ENCODE measurements at places on chromosomes 11 and 22. TPM values are rescaled to one million over a fixed set of nuclear protein-coding genes. Genes with fewer than 3 reads are reported as not detected.

DNA sequence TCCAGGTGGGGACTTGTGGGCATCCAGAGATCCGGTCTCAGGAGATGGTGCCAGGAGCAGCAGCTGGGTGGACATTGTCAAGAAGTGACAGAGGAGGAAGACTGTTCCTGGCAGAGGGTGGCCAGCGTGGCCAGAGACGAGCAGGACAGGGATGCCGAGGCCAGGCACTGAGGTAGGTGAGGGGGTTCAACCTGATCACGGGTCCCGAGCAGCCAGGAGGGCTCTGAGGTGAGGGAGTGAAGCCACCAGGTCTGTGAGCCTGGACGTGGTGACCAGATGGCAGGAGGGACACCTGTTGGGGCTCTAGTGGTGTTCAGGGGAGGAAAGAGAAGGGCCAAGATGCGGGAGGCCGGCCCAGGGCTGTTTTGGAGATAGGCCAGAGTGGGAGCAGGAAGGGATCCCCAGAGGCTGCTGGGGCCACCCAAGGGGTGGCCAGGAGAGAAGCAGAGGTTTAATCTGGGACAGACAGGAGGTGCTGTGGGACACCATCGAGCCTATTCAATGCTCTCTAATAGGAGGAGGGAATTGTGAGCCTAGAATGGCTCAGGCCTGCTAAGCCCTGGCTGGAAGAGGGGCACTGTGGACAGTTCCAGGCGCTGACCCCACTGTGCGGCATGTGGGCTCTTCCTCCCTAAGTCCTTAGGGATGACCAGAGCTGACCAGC lies 6.3 kb downstream of the PPM1F start:
- no peak for DNase-seq

- DNase-seq = peak; percentile 88
These were observed 12.5 kb upstream of the TMPRSS6 start for GRCh38 chr22:37121887-37122591.

- no peak for DNase-seq
These were observed 32.4 kb upstream of the CLNS1A start for GRCh38 chr11:77669848-77670511.

DNA sequence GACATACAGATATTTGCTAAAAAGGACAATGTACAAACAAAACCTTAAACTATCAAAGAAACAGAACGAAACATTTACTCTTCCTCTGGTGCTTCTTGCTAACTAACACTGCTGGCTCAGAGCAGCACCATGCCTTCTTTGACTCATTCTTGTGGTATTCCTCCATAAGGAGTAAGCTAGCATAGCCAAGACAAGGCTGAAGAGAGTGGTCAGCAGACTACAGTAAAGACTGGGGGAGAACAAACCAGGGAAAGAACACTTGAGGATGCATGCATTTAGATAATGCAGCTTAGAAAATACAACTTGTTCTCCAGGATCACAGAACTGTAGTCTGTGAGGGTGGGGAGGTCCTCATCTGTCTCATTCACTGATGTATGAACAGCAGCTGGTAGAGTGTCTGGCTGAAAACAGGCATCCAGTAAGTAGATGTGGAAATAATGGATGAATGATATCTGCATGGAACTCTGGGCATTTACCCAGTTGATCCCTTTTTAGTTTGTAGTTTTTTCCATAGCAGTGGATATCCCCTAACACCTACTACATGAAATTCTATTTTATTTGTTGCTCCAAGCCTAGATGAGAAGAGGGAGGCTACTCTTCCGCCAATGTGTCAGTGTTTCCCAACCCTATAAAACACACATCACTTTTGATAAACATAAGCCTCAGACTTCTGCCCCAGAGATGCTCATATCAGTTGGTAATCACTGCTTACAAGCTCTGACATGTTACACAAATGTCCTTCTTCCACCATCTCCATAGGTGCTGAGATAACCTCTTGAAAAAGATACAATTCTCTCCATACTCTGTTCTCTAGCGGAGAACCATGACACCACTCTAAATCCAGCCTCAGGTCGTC lies 7.3 kb downstream of the SNX19 start:
- no peak for DNase-seq

DNA sequence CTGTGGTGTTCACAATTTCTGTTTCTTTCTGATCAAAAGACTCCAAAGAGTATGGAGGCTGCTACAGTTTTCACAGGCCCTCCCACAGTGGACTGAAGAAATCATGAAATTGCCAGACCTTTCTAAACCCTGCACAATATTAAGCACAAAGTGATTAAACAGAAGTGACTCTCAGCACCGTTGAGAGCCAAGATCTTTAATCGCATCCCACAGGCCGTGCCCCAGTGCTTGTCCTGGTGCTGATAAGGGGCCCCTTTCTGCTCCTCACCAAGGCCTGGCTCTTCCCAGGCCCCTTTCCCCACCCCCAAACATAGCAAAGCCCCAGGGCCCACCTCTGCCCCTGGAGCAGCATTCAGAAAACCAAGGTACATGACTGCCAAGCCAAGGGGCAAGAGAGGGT lies 57.4 kb upstream of the BMAL1 start:
- no peak for DNase-seq

DNA sequence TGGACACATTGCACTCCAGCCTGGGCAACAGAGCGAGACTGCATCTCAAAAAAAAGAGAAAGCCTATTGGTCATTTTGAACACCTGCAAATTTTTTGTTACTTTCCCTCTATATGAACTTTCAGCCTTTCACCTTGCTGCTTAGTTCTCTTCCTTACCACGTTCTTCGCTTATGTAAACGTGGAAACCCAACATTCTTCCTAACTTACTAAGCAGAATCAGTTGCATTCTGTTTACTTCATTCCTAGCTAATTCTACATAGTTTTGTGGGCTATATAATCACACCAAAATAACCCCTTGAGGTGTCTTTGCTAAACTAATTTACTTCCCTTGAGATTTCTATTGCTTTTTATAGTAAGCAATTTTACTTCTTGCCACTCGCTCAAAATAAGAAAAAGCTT lies 23.2 kb downstream of the MS4A4A start:
- DNase-seq = no peak

Gene RFPL1
- not detected for total RNA-seq

Gene CHCHD10
- total RNA-seq = 186 TPM

GRCh38 chr11:1888811-1889210 lies 2.9 kb downstream of the PRR33 start:
- no peak for DNase-seq

DNA sequence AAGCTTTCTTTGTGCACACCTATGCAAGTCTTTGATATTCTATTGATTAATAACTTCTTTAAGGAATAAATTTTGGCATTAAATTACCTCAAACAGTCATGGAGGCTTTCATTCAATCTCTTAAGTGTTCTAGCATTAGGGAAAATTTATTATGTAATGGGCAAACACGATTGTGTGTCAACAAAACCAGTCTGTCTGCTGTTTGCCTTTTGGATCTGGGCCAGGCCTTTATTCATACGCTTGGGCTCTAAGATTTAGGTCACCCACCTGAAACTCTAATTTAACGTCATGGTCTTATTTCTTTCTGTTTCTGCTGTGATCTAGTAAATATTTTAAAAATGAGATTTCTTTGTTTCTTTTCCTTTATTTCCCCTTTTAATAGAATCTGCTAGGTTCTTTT lies 1270.6 kb downstream of the LRRC4C start:
- no peak for DNase-seq

Gene YPEL4
- total RNA-seq = 1.7 TPM

- no peak for DNase-seq
These were observed 83.6 kb downstream of the PDE3B start for GRCh38 chr11:14727215-14727614.

GRCh38 chr11:3853899-3854659 lies 1.4 kb upstream of the STIM1 start:
- peak; percentile 76 for DNase-seq

- no peak for DNase-seq
These were observed 22.9 kb downstream of the TUB start for GRCh38 chr11:8103909-8104308.

DNA sequence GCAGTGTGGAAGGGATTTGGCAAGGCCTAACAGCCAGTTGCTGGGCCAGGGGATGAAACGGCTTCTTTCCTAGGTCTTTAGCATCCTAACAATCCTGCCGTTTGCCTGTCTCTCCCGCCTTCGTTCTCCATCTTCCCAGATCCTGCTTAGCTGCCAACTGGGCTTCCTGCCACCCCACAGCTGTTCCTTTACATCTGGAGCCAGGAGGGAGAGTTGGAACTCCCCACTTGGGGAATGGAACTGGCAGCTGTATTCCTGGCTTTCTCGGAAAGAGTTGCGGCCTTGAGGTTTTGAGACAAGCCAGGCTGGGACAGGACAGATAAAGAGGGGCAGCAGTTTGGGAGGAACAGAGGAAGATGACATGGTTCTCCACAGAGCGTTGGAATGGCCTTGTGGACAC lies 59.6 kb downstream of the ST3GAL4 start:
- DNase-seq = no peak

- DNase-seq = no peak
These were observed 3.0 kb downstream of the ME3 start for GRCh38 chr11:86669424-86669823.

GRCh38 chr11:75826461-75827230 lies 11.6 kb downstream of the UVRAG start:
- DNase-seq = no peak

Gene SLC22A6
- not detected for total RNA-seq

GRCh38 chr11:5605849-5606248 lies 9.4 kb downstream of the TRIM6 start:
- no peak for DNase-seq

- no peak for DNase-seq
These were observed 107.5 kb downstream of the NAV2 start for GRCh38 chr11:19820100-19820499.

Gene ZNF215
- 0.72 TPM for total RNA-seq

GRCh38 chr11:35836205-35836604 lies 107.7 kb upstream of the LDLRAD3 start:
- no peak for DNase-seq

GRCh38 chr11:88103337-88104206 lies 71.7 kb downstream of the RAB38 start:
- peak; percentile 28 for DNase-seq

- DNase-seq = no peak
These were observed 559 bp upstream of the RNF141 start for GRCh38 chr11:10541561-10541930.

DNA sequence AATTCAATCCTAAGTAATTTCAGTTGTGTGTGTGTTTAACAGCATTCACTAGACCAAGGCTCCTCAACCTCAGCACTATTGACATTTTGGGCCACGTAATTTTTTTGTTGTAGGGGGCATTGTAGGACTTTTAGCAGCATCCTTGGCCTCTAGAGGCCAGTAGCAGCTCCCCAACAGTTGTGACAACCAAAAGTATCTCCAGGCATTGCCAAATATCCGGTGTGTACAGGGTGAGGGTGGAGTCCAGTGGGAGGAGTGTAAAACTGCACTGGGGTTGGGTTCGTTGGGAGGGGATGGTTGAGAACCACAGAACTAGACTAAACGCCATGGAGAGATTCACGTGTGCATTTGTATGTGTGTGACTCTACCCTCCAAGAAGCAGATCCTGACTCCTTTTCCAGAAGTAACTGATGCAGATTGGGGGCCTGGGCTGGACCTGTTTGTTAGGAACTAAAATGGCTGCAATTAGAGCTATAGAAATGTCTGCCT lies 5.9 kb upstream of the PHF21A start:
- peak; percentile 44 for DNase-seq

Gene KCNQ1OT1
- 0.20 TPM for total RNA-seq

DNA sequence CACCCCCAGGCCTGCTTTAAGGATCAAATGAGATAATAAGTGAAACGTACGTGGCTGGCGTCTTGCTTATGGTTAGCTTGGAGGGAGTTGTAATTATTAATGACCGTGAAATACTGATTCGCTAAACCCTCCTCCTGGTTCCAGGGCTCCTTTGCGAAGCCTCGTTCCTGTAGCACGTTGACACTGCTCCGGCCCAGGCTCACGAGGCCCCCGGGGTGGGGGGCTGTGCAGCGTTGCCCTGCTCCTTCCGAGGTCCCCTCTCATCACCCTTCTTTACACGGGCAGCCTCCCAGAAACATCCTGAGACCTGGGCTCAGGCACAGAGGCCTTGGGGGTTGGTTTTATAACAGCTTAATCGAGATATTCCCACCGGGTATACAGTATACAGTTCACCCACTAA lies 9.1 kb downstream of the GRAMD4 start:
- no peak for DNase-seq

DNA sequence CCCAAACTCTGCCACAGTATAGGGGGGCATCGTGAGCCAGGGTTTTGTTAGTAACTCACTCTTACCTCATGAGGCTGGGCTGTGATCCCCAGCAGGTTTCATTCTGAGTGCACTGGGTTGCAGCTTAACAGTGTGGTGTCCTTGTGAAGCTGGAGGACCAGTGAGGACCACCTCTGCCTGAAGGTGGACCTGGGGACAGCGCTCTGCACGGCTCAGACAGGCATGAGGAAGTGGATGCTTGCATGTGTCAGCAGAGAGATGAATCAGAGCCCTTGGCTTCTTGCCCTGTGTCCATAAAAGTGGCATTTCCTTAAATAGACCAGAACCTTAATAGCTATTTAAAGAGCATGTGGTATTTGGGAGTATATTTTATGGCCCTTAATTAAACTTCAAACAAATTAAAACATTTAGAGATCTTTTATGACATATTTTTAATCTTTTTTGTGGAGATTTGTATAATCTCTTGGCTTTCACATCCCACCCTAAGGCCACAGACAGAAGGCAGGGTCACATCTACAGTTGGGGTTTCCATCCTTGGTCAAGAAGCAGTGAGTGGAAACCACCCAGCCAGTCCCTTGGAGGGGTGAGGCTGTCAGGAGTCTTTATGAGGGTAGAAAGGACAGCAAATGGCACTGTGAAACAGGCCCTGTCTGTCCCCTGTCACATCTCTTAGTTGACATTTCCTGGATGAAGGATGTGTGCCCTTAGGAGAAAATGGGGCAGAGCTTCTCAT lies 24.8 kb upstream of the ADORA2A start:
- no peak for DNase-seq

Gene BTBD18
- not detected for total RNA-seq

DNA sequence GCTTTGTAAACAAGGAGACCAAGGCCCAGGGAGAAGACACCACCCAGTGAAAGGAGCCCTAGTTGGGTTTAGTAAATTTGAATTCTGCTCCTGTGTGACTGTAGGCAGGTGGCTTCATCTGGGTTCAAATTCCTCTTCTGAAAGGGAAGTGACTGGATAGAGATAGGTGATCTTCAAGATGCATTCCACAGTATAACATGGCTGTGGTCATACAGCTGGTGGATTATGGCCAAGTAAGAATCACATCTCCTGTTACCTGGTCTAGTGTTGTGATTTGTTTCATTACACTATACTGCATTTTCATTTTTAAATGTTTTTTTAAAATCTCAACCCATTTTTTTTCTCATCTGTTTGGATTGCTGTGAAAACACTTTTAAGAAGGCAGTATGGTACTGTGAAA lies 58.0 kb upstream of the PICALM start:
- no peak for DNase-seq

Gene APOA4
- not detected for total RNA-seq

DNA sequence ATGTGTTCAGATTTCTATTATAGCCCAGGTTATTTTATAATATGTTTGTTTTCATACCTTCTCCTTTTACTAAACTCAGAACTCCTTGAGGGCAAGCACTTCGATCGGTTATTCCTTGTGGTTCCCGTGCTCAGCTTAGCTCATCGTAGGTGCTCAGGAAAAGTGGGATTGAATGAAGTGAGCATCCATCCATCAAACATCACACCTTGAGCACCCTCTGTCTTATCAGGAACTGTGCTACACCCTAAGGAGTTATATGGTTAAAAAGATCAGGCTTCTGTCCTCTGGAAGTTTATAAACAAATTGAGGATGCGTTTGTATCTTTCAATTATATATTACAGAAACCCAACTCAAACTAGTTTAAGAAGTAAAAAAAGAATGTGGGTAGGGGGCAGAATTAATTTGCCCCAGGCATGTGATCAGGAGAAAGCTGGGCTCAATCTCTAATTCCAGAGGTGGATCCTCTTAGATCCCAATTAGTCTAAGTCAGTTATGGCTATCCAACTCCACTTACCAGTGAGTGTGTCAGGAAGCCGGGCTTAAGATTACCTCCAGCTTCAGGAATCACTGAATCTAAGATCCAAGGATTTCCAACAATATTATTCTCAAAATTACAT lies 59.9 kb upstream of the RRAS2 start:
- DNase-seq = no peak
